NCI-H1417 treated with DMSO at 0.1 percent for 48 hours (cell line): ENCODE measurements at places on chromosomes 5 and 9.

- no peak for DNase-seq
Measured at GRCh38 chr5:143354025-143354424, 49.5 kb downstream of the NR3C1 start.

- DNase-seq = no peak
Measured at GRCh38 chr5:54360925-54361662, 50.7 kb upstream of the ARL15 start.

DNA sequence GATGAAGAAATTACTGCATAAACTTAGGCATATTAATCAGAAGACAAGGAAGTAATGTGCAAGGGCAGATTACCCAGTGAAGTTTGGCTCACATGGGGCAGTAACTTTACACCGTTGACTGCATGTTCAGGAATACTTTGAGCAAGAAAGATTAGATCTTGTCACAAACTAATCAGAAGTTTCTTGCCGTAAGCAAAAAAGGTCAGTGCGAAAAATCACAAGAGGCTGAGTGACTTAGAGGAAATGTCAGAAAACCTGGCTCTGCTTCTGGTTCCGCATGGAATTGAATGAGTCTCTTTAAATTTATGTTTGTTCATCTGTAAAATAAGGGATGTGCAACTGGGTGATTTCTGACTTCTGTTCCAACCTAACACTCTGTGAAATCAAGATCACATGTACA, 64.4 kb downstream of the PARP8 start:
- no peak for DNase-seq

DNA sequence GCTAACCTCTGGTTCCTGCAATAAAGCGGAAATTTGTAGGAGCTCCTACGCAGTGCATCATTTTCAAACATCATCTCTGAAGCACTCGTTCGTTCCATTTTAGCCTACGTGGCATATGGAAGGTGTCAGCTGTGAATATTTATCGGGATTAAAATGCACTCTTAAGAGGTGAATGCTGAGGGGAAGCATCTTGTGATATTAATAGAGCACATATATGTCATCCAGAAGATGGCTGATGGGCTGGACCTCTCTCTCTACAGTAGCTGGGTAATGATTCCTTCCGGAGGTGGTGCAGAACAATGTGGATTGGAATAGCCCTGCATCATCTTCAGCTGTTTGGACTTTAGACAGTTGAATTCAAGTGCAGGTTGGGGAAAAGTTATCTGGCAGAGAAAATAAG, 478.7 kb downstream of the DMAC1 start:
- DNase-seq = no peak

- no peak for DNase-seq
Measured at GRCh38 chr5:145887976-145888574, 15.3 kb upstream of the GRXCR2 start.

DNA sequence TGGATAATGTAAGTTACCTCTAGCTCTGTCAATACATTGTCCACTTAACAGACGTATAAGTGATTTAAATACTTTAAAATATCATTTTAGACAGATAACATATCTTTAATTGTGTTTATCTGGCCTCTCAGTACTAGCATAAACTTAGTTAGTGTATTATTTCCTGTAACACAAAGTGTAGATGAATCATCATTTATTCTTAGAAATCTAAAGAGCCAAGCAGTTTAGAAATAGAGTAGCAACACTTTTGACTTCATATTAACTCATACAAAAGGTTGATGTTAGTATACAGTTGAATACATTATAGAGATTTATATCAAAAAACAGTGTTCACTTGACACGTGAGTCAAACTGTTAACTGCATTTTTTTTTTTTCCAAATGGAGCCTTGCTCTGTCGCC, 18.0 kb downstream of the NCBP1 start:
- no peak for DNase-seq

GRCh38 chr9:18297056-18297841, 176.7 kb upstream of the ADAMTSL1 start:
- DNase-seq = no peak

GRCh38 chr9:1653282-1653681, 361.9 kb upstream of the SMARCA2 start:
- no peak for DNase-seq
